ENCODE measurements at places on chromosomes 6 and 20. TPM values are rescaled to one million over a fixed set of nuclear protein-coding genes. Genes with fewer than 3 reads are reported as not detected.

The HTR1E gene
- not detected for total RNA-seq

The TUBB1 gene
- 0.43 TPM for total RNA-seq

The PRELID3B gene
- total RNA-seq, result 24.1 TPM

The SLC22A7 gene
- total RNA-seq, result not detected

The PPP1R3G gene
- 2.8 TPM for total RNA-seq

The IL22RA2 gene
- total RNA-seq, result not detected

The COQ3 gene
- 7.2 TPM for total RNA-seq

The PACSIN1 gene
- total RNA-seq, result 0.09 TPM

The DDR1 gene
- 25.2 TPM for total RNA-seq

The LY6G6C gene
- not detected for total RNA-seq

The KIF25 gene
- total RNA-seq, result not detected

The EYS gene
- total RNA-seq, result not detected

DNA sequence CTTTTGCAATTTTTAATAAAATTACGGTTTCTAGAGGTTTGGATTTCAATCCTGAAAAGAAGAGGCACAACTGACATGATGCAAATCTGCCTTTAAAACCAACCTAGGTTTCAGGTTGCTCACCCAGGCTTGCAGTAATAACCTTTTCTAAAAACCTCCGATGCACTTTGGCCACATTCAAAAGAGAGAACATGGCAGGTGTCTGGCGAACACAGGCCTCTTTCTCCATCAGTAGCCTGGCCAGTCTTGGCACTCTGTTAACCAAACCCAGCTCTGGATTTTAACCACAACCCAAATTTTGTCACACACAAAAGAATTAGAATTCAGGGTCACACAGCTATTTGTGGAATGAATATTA, 55.8 kb upstream of the MAFB start:
- DNase-seq, result no peak

- DNase-seq, result no peak
Measured at GRCh38 chr6:110270165-110270564, 88.0 kb downstream of the METTL24 start.

DNA sequence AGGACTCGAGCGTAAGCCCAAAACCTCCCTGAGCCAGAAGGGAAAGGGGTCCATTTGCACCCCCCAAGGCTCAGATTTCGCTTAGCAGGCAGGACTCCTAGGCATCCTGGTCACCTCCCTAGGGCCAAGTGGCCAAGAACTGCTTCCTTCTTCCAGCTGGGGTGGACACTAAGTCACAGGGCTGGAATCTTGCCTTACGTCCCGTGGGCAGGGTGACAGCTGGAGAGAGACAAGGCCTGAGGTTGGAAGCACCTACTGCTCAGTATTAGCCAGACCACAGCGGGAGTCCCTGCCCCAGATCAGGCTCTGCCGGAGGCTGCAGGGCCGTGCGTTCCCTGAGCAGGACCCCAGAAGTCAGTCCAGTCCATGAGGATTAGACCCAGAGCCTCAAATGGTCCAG, 19.7 kb downstream of the LAMA5 start:
- DNase-seq, result no peak

GRCh38 chr20:362271-363254, 15.7 kb downstream of the NRSN2 start:
- DNase-seq, result peak; percentile 92

DNA sequence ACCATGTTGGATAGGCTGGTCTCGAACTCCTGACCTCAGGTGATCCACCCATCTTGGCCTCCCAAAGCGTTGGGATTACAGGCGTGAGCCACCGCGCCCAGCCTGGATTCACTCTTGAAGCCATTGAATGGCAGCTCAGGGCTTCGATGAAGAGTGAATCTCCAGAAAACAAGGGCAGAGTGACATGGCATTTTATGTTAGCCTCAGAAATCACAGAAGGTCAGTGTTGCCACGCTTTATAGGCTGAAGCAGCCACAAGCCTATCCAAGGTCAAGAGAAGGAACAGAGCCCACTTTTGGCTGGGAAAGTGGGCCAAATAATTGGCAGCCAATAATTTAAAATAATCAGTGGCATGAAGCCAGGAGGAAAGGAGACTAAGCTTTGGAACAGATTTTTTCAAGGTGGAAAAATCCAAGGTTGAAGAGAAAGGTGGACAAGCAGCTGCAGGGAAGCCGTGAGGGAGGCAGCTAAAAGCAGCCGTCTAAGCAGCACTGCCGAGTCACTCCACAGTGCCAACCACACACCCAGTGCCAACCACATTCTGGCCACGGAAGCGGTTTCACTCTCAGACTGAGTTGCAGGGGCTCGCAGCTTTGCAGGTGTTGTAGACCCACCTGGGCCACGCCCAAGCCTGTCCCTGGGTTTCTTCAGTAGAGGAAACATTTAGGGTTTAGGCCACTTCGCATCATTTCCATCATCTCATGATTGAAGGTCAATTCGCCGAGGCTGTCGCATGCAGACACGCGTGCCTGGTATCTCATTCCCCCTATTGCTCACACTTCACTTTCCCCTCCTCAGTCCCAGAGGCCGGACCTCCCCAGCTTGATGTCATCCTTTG, 17.4 kb upstream of the AVP start:
- DNase-seq, result no peak

GRCh38 chr6:110491644-110492317, 15.4 kb upstream of the SLC22A16 start:
- DNase-seq, result no peak

DNA sequence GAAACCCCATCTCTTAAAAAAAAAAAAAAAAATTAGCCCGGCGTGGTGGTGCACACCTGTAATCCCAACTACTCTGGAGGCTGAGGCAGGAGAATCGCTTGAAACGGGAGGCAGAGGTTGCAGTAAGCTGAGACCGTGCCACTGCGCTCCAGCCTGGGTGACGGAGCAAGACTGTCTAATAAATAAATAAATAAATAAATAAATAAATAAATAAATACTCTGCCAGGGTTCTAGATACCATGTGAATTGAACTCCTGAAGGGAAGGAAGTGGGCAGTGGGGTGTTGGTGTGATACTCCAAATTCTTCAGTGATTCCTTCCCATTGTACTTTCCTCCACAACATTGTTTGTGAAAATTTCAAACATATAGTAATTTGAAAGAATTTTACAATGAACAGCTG, 100.5 kb downstream of the PLCB4 start:
- no peak for DNase-seq

DNA sequence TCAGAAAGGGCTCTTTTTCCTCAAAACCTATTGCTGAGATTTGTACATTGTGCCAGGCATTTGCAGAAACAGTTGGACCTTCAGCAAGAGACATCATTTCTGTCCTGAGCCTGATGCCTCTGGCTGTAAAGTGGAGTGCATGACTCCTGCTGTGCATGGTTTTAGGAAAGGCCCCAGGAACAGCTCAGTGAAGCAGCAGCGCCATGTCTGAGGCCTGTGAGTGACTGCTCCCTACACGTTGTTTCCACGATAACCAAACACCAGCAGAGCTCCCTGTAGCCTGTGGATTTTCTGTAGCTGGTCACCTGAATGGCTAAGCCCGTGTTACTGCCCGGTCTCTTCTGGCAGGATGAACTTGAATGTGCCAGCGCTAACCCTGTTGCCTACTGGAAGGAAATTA, 232.5 kb downstream of the TFAP2C start:
- no peak for DNase-seq

- DNase-seq, result no peak
Measured at GRCh38 chr6:63553208-63553607, 19.1 kb upstream of the LOC128125822 start.

DNA sequence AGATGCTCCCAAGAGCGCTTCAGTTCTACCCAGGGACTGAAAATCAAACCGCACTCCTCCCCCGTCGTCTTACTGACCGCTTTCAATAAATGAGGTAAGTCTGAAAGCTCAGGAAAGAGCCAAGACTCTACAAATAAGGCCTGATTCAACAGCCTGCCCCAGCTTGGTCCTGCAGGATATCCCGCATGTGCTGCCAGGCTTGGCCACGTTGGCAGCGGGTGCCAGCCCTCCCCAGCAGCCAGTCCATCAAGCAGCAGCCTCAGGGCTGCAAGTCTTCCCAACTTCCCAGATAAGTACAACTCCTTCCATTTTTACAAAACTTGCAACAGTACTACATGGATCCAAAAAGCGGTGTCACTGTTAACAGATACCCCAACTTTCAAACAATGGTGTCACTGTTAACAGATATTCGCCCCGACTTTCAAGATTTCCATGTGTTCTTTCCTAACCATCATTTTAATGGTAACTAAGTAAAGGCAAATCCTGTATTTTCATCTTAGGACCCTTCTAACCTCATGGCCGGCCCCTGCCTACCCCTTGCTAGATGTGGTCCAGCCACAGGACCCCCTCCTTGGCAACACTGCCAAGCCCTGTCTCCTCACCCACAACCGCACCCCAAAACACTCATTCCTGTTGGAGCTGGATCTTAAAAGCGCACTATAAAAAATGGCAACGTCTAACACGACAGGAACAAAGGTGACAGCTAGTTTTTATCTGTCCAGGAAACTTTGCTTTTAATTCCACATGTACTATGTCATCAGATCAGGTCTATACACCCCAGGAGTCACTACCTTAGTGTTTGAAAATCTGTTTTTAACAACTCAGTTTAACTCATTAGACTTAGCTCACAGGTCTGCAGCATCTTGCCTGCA, 28.0 kb downstream of the DIDO1 start:
- DNase-seq, result peak; percentile 59

- no peak for DNase-seq
Measured at GRCh38 chr6:100269189-100269588, 195.5 kb downstream of the SIM1 start.

- no peak for DNase-seq
Measured at GRCh38 chr6:84976526-84977362, 212.3 kb upstream of the TBX18 start.

DNA sequence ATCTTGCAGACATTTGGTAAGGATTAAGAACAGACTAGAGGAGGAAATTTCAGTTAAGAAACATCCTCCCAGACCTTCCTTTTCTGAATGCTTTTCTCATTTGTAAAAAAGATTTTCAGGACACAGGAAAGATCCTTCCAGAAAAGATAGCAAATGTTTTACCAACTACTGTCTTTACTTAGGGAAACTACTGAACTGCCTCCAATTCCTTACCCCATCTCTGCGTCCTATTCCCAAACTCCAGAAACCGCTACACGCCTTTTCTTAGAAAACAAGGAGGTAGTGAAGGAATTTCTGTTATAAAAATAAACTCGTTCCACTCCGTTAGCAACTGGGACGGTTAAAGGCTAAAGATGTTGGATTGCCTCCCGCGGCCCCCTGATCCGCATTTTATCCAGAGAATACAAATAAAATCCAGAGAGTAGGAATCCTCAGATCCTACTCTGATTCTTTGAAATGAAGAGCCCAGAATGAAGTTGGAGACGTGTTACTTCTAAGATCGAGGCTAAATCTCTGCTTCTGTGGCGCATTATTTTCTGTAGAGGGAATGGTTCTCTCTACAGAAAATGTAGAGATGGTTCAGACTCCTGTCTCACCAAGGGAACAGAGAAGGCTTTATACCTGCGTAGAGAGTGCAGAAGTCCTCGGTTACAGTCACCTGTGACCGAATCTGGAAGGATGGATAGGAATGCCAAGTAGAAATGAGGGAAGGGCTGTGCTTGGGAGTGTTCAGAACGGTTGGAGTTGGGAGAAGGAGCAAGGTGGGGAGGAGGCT, 133.0 kb downstream of the GPX5 start:
- no peak for DNase-seq

DNA sequence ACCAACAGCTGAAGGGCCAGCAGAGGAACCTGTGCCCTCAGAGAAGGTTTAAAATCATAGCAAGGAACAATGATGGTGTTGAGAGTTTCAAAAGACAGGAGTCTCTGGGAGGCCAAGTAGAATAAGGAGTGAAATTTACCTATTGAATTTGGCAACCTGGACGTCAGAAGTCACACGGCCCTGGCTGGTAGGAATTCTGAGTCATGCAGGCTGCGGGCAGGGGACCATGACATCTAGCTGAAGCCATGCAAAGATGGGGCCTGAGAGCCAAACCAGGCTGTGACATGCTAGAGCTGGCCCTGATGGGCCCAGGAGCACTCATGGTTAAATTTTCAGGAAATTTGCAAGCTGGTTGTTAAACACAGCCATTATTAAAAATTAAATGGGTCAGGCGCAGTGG, 64.0 kb upstream of the SNX9 start:
- DNase-seq, result no peak

GRCh38 chr6:28648035-28648877, 122.6 kb downstream of the GPX5 start:
- DNase-seq, result no peak

GRCh38 chr6:130560231-130560630, 194.4 kb downstream of the TMEM200A start:
- DNase-seq, result no peak

GRCh38 chr20:19758501-19759331, 658 bp downstream of the RIN2 start:
- peak; percentile 91 for DNase-seq

GRCh38 chr6:52972989-52973388, 22.1 kb downstream of the GSTA4 start:
- DNase-seq, result no peak

DNA sequence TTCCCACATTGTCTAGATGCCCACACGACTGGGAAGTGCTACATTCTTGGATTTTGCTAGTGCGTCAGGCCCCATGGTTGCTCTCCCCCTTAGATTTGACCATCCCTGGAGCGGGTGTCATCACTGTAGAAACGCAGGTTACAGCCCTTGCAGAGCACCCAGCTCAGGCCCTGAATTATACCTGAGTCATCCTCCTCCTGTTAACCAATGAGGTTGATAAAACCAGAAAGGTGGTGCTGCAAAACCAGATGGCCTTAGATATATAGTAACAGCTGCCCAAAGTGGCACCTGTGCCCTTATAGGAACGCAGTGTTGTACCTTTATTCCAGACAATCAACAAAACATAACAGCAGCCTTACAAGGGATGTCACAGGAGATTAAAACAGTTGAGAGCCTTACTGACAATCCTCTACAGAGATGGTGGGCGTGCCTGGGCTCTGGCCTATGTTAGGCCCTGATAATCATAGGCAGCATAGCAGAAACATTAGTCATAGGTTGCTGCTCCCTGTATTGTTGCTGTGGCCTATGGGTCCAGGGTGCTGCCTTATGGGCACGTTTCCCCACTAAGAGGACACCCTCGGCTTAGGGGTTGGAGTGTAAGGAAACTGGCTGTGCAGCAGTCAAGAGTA, 33.6 kb upstream of the HSF2 start:
- DNase-seq, result no peak

GRCh38 chr6:108597572-108598304, 37.0 kb downstream of the FOXO3 start:
- DNase-seq, result no peak

GRCh38 chr20:48721324-48722001, 106.3 kb downstream of the PREX1 start:
- DNase-seq, result no peak

GRCh38 chr6:159789377-159790148, at the start of gene TCP1:
Gene TCP1 (minus strand): TSS chr6:159789602. CDS start chr6:159789468, 134 bp downstream.
- peak; percentile 100 for DNase-seq

- peak; percentile 23 for DNase-seq
Measured at GRCh38 chr6:35216851-35217811, 3.4 kb downstream of the SCUBE3 start.

GRCh38 chr20:47561180-47561579, 59.5 kb downstream of the NCOA3 start:
- no peak for DNase-seq

DNA sequence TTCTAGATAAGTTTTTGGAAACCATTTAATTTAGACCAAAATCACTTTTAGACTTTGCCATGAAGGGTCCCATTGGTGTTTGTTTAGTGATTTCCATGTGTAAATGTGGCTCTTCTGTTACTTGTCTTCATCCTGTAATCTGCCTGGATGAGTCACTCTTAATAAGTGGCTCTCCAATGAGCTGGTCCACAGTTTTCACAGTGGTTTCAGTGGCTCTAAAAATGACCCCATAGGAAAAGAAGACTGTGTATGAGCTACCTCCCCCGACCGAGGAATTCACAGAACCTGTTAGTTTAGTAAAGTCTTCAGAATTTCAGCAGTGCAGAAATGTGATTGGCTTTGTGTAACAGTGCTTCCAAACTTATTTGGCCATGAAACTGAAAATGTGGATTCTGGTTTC, 492.0 kb upstream of the MARCKS start:
- no peak for DNase-seq

Measured in posterior vena cava (tissue), 2 donors.